NCI-H1105 (cell line): ENCODE measurements at places on chromosomes 1 and 21.

DNA sequence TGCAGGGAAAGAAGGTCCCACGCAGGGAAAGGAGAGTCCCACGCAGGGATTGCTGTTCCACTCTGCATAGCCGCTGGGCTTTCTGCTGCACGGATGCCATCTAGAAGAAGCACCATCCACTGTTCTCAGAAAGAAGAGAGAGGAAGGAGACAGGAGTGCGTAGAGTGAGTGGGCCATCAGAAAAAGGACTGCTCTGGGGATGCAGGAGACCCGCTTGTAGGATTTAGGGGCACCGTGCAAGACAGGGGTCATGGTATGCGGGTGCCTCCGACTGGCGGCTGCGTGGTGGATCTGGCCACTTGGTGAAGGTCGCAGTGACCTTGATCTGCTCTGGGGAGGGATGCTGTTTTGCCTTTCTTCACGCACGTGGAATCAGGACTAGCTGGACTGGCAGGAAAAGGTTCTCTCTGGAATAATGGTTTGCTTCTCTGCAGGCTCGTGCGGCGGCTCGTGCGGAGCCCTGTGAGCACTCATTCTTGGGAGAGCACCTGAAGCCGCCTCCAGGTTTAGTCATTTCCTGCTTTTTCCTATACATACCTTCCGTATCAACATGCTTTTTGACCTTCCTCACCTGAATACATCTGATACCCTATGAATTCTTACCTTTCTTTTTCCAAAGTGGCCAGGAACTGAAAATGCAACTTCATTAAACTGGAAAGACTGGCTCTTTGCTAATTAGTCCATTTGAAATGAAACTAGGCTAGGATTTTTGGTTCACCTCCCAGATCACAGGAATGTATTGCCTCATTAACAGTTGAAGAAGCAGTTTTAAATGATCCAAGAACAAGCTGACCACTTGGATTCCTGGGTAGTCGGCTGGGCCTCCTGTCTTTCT is 181.6 kb downstream of the KIF26B start:
- no peak for DNase-seq

DNA sequence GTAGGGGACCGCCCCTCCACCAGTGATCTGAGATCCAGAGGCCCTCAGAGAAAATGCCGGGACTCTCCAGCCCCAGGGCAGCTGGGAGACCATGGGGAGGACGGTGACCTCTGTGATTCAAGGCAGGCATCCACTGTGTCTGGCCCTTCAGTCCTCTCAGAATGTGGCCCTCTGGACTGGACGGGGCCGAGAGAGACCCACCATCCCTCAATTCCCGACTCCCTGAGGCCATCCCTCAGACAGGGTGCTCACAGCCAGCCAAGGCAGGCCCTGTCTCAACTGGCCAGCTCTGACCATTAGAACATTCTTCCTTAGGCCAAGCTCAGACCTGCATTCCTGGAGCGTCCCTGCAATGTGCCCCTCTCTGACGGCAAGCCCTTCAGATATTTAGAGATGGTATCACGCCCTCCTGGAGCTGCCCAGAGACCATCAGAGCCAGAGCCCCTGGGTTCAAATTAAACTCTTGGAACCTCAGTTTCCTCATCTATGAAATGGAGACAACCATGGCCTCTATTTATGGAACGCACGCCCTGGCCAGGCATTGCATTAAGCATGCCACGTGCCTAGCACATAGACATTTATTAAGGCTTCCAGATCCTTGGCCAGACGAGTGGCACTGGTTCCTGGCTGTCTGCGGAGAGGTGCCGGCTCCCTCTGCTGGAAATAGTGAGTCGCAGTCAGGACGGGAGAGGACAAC is 9.6 kb upstream of the EPS8L3 start:
- peak; percentile 79 for DNase-seq

DNA sequence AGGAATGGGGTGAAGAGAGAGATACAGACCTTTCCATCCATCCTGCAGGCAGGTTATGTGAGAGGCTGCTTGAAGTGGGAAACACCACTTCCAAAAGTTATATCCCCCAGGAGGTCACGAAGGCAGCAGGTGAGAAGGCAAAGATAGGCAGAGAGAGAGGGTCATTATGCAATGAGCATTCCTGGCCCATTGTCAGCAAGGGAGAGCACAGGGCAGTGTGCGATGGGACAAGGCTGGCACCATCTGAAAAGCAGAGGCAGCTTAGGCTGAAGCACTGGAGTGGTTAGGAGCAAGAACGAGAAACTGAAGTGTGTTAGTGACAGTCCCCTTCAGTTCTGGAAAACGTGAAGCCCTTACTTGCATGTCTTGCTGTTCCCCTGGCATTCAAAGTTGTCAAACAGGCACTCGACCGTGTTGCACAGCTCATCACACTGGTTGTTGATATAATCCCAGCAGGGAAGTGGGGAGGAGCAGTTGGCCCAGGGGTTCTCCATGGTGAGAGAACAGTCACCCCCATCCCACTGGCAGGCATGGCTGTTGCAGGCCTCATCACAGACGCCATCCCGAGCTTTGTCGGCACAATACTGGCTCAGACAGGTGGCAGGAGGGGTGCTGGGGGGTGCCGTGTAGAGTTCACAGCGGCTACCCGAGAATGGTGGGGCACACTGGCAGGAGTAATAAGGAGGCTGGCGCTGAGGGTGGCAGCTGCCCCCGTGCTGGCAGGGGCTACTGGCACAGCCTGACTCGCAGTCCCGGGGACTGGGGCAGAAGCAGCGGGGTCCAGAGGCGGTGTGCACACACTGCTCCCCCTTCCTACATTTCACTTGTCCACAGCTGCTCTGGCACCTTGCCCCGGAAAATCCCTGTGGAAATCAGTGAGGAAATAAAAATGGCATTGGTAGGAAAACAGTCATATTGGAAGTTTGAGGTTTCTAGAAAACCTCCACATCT is 28.9 kb upstream of the ADAM30 start:
- no peak for DNase-seq

GRCh38 chr21:34761758-34762330 is 93.0 kb downstream of the CLIC6 start:
- DNase-seq: no peak

DNA sequence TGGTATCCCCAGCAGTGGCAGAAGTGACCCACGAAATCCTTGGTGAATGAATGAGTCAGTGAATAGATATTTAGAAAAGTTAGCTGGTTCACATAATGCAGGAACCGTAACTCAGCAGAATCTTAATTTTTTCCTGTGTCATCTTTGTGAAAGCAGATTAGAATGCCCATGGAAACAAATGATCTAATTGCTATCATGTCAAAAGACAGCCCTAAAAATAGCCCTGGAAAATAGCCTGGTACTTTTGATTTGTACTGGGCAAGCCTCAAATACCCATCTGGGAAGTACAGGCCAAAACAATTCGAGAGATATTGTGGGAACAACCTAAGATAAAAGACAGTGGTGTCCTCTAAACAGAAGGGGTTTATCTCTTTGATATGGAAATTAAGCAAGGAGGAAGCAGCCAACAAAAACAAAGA is 21.1 kb downstream of the FYB2 start:
- DNase-seq: no peak

DNA sequence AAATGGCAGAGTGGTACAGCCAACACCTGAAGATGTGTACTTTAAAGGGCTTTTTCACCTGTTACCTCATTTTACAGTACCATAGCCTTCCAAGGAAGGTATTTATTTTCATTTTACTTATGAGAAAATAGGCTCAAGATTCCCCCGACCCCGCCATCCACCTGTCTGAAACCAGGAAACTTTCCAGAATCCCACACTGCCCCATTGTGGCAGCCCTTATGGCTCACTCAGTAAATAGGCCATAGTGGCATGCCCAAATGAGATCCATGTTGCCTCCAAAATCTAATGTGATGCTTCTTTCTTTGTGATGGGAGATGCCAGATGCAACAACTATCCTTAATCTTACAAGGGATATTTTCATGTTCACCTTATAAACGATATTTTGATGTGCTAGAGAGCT is 97.8 kb downstream of the EBNA1BP2 start:
- no peak for DNase-seq

GRCh38 chr1:107467286-107467685 is 326.4 kb downstream of the NTNG1 start:
- no peak for DNase-seq

DNA sequence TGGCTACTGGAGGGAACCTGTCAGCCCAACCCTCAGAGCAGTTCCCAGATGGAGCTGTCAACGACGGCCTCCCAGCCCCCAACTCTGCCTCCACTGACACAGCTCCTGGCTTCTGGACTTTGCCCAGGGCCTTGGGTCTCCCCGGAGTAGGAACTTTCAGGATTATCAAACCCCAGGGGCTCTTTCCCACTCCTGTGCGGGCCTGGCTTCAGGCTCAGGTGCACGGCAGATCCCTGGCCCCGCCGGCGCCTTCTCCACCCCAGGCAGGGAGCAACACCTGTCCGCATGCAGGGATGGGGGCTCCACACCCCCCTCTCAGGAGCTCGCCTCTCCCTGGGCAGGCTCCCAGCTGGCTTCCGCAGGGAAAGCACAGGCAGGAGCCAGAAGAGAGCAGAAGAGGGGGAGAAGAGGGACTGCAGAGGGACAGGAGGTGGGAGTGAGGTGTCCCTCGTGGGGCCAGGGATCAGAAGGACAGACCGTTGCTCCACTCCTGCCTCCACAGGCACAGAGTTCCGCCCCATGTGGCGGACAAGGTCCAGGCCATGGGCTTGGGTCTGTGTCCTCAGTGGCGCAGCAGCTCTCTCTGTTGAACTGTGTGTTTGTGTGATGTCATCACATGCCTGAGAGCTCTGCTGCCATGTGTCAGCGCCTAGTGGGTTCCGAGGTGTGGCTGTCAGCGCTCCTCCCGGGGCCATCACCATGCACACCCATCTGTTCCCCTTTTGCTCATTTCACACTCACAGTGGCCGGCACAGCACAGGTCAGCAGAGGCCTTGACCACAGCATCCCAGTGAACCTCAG is 107.7 kb downstream of the PDE9A start:
- peak; percentile 15 for DNase-seq

DNA sequence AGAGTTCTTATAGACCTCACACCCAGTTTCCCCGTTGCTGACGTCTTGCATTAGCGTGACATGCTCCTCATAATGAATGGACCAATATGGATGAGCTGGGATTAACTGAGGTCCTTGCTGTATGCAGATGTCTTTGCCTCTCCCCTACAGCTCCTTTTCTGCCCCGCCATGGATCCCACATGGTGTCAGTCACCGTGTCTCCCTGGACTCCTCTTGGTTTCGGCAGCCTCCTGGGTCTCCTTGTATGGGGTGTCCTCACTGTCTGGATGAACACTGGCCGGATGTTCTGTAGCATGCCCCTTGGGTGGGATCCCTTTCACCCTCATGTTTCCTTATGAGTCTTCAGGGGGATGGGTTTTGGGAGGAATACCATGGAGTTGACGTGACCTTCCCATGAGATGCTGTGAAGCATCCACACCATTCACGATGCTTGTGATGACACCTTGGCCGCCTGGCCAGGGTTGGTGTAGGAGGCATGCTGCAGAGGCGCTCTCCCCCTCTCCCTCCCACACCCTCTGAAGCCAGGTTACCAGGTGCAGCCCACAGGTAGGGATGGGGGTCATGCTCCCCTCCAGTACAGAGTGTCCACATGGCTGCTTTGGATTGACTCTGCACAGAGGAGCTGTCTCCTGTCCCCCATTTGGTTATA is 4.4 kb downstream of the GJC2 start:
- DNase-seq: no peak

DNA sequence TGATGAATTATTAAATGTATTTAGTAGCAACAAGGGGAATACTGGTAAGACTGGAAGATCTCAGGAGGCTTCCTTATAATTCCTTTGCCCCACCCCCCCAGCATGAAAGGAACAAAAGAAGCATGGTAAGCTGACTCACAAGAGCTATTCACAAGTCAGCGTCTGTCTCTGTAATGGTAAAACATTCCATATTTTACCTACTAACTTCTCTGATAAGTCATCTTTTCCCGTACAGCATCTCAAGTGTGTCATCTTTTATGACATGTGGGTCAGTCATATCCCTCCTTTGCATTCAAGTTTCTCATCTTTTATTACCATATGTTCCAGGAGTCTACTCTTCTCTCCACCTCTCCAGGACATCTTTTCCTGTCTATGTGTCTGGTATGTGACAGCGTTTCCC is 241.3 kb downstream of the PLA2G4A start:
- no peak for DNase-seq

DNA sequence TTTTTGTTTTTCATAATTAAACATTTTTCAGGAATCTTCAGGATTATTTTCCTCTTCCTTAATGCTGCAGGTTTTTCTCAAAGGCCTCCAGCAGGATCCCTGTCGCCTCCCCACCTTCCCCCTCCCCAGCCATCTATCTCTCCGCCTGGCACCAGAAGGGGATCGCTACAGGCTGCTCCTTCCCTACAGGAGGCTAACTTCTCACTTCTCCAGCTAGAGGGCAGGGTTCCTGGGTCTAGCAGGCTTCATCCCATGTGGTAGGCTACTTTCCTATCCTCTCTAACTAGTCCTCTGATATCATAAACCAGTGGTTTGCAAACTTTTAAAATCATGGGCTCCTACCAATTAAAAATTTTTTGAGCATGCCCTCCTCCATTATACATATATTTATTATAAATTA is 104.1 kb downstream of the KCNN3 start:
- no peak for DNase-seq

GRCh38 chr1:181178241-181178879 is 89.9 kb downstream of the IER5 start:
- no peak for DNase-seq

GRCh38 chr1:200938955-200939354 is 44.3 kb downstream of the INAVA start:
- no peak for DNase-seq

GRCh38 chr1:233144434-233144833 is 151.1 kb downstream of the PCNX2 start:
- no peak for DNase-seq

DNA sequence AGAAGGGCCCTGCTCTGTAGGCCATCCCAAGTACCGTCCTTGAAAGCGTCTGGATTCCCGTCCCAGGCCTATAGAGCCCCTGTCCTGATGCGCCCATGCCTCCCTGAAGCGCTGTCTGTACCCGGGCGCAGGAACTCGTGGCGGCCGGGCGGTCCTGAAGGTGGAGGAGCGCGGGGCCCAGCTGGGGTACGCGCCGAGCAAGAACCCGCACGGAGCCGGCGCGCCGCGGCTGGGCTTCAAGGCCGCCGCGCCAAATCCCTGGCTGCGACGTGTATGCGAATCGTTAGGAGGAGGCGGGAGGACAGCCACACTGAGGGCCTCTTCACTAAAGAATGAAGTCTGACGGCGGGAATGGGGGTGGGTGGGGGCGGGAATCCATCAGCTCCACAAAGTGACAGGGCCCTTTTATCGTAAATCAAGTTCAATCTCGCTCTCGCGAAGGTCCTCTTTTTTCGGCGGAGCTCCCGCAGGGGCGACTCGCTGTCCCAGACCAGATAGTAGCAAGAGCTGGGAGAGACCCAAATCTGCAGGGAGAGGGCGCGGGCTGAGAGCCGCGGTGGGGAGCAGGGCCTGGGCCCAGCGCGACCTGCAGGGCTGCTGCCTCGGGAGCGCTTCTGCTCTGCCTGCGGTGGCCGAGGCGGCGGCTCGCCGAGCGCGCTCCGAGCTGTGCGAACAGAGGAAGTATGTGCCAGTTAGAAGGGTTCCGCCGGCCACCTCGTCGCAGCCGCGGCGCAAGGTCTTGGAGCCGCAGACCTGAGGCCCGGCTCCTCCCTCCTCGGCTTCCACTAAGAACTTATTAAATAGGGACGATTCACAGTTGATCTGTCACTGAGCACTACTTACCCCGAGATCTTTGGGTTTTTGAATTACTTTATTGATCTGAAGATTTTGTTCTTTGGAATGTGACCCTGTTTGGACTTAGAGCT is 10.4 kb downstream of the BARHL2 start:
- DNase-seq: peak; percentile 32
